Fibroblast of pulmonary artery (primary cell): ENCODE measurements at places on chromosomes 1 and 21.

- DNase-seq: no peak
Measured at GRCh38 chr21:32496568-32496967, 84.1 kb downstream of the EVA1C start.

GRCh38 chr1:159704481-159704880, 9.9 kb downstream of the CRP start:
- DNase-seq: no peak

DNA sequence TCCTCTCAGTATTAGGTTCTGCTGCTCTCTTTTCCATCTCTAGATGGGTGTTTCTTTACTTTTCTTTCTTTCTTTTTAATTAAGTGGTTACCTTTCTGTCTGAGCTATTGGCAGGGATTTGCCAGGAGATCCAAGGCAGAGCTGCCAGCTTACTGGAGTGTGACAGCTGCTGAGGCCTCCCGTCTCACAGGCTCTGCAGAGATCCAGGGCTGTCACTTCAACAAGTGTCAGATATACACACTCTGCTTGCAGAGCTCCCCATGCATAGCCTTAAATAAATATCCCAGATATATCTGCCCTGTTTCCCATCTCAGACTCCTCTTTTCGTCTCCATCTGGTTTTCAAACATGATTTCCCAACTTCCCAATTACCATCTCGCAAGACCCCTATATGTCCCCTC, 124.3 kb downstream of the NOS1AP start:
- no peak for DNase-seq

DNA sequence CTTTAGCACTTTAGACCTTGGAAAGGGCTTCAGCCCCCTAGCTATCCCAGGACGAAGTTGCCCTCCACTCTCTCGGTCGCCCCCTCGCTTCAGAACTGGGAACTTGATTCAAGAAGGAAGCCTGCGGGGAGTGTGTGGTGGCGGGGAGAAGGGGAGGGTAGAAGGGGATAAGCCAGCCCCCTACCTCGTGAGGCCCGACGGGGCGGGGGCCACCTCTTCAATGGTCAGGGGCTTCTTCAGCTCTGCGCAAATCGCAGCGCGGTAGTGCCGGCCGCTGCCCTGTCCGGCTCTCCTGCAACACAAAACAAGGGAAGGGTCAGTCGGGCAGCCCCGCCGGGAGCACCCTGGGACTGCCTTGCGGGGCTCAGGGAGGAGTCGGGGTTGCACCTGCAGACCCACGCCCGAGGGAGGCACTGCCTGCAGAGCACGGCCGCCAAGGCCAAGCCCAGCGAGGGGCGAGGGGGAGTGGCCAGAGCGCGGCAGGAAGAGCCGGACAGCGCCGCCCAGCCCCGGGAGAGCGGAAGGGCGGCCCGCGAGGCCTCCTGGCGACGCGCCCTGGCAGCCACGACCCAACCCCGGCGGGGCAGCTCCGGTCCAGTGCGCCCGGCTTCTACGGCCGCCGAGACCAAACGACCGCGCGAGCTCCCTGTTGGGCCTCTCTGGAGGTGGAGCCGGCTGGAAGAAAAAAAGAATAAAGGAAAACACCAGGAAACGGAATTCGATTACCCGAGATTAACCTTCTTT, 56.2 kb upstream of the RASAL2 start:
- peak; percentile 82 for DNase-seq

GRCh38 chr1:213050745-213051126, 305 bp upstream of the RPS6KC1 start:
- no peak for DNase-seq

GRCh38 chr21:29520171-29520570, 221.4 kb downstream of the BACH1 start:
- peak; percentile 27 for DNase-seq

DNA sequence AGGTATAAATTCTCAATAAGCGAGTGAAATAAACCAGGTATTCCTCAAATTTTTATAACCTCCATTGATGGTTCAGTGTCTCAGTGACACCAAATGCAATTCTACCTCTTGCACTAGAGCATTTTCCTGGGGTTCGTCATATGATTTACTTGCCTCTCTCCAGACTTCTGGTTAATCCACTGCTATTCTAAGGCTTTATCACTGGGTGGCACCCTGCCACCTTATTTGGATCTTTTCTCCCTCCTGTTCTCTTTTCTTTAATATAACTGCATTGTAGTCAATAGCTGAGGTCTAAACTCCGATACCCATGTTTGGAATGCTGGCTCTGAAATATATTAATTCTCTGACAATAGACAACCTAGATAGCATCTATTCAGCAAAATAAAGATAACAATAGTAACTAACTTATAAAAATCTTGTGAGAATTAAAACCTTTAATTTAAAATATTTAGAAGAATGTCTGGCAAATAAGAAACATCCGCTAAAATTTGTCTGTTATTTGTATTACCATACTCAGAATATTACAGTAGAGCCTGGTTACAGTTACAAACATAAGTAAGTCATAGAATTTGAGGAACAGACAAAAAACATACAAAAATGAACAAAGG, 436.4 kb downstream of the PLA2G4A start:
- DNase-seq: peak; percentile 59

GRCh38 chr1:59484096-59484495, 187.2 kb downstream of the FGGY start:
- DNase-seq: peak; percentile 86

DNA sequence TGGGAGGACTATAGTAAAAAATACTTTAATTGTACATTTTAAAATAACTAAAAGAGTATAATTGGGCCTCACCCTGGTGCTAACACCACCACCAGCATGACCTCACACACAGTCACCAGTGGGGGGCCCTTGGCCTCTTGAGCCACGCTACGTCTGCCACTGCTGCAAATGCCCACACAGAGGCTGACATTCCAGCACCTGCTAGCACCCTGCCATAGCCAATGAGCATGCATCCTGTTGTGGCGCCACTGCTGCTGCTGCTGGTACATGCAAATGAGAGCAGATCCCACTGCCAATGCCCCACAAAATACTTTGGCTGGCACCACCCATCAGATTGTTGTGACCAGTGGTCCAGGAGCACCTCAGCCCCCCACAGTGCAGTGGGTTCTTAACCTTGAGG, 31.5 kb upstream of the TNR start:
- no peak for DNase-seq

GRCh38 chr1:225593414-225593813, 59.5 kb downstream of the ENAH start:
- no peak for DNase-seq

DNA sequence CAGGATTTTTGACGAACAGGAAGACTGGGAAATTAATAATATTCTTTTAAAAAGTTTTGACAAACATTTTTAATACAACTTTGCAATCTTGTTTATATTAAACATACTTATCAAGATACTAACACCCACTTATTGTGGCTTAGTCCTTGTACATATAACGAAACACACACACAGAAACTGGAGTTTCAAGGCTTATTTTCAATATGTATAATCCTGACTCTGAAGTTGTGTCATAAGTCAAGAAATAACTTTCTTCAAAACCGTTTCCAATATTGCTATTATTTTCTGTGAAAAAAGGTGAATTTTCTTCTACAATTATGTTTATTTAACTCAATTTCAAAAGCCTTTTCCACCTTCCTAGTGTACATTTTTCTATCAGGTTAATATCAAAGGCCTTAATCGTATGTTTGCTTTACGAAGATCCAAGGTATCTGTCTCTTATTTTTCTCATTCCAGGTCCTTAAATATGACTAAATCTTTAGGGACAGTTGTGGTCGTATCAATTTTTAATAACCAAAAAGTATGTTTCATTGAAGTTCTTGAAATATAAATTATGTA, 1.8 kb downstream of the CDKN2C start:
- no peak for DNase-seq

- DNase-seq: peak; percentile 51
Measured at GRCh38 chr1:243234978-243235647, 20.0 kb downstream of the CEP170 start.

DNA sequence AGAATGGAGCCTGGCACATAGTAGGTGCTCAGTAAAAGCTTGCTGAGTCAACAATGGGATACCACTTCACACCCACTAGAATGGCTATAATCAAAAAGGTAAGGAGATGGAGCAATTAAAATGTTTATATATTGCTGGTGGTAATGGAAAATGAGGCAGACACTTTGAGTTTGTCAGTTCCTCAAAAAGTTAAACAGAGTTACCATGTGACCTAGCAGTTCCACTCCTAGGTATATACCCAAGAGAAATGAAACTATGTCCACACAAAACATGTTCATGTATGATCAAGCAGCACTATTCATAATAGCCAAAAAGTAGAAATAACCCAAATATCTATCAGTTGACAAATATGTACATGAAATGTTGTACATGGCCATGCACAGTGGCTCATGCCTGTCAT, 74.8 kb upstream of the ECE1 start:
- no peak for DNase-seq

- DNase-seq: peak; percentile 80
Measured at GRCh38 chr1:16088996-16089395, 15.5 kb upstream of the FAM131C start.

GRCh38 chr1:234069760-234070159, 165.3 kb downstream of the SLC35F3 start:
- DNase-seq: no peak

GRCh38 chr1:209720326-209720725, 15.7 kb downstream of the HSD11B1 start:
- peak; percentile 40 for DNase-seq
